Stimulated activated CD8-positive, alpha-beta memory T cell treated with anti-CD3 and anti-CD28 coated beads, Interleukin-4, amount 100 ng/mL, for 1 hour (primary cell): ENCODE measurements at places on chromosomes 4 and X.

DNA sequence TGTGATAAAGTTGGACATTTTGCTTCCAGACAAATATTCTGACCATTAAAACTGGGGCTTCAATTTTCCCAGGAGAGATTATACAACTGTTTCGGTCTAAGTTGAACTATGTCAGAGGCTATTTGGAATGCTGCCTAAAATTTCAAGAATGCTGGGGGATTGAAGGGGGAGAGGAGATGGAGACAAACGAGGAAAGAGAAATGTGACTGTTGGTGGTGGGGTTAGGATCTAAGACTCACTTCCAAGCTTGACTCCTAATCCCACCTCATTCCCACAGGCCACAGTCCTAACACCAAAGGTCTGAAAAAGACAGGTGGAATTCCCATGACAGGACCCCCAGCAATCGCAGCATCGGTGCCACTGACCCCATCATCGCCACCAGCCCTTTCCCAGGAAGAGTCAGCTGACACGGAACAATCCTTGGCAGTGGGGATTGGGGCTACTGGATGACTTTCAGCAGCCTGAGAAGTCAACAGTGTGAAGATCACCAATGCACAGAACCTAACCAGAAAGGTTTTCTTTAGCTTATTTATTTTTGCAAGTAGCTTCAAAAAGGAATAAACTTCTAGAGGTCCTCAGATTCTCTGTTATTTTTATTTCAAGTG lies 74.0 kb upstream of the PRSS48 start:
- no peak for DNase-seq

DNA sequence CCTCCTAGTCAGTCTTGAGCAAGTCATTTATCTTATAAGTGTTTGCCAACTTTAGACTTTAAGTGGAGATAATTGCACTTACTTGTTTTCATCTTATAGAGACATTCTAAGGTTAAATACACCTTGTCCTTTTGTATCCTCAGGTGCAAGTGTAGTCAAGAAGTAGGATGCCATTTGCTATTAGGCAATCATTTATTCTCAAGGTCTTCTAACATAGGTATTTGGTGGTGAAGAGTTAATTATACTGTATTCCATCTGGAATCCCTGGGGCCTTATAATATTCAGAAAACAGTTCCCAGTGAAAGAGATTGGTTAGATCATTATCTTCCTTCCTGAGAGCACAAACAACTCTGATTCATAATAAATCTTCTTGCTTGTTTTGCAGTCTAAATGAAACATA lies 23.7 kb downstream of the SULT1E1 start:
- DNase-seq, result no peak

GRCh38 chrX:133846311-133846710 lies 139.1 kb downstream of the GPC3 start:
- no peak for DNase-seq

- no peak for DNase-seq
These were observed 244.6 kb upstream of the FTHL17 start for GRCh38 chrX:31316340-31316991.

GRCh38 chr4:170698334-170698733 lies 608.6 kb upstream of the AADAT start:
- DNase-seq, result no peak
